ENCODE measurements at places on chromosomes 7 and 10.

DNA sequence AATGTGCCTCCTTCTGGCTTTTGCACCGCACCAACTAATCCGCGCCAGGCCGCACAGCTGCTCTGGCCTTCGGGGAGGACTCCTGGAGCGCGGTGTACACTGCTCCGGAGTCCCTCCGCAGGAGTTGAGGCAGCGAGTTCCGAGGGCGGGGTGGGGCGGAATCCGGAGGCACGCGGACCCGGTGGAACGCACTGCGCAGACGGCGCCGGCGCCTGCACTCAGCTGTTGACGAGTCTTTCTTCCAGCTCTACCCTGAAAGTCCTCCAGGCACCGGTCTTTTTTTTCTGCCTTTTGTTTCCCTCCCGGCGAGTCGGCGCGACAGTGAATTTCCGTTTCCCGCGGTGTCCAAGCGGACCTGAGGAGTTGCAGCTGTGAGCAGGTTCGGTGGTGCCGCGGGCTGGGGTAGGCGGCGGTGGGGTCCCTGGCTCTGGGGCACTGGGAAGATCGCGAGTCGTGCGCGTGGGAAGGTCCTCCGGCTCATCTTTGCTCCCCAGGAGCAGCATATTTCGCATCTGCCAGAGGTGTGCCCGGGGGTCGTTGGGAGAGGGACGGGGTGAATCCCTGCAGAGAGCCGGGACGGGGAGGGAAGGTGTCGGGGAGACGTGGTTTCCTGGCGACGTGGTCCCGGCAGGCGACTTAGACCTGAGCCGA is 44.1 kb downstream of the SFTPD start:
- DNase-seq = peak; percentile 84

DNA sequence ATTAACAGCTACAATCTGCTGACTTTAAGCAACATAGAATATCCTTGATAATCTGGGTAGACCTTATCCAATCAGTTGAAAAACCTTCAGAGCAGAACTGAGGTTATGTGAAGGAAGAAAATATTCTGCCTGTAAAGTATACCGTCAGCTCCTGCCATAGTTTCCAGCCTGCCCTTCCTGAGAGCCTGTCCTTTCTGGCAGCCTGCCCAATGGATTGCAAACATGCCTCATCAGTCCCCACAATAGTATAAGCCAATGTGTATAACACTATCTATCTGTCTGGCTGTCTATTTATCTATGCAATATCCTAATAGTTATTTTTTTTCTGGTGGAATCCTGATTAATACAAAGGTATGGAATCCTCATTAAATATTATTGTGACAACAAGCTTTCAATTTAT is 489.2 kb upstream of the KCND2 start:
- DNase-seq = peak; percentile 11

DNA sequence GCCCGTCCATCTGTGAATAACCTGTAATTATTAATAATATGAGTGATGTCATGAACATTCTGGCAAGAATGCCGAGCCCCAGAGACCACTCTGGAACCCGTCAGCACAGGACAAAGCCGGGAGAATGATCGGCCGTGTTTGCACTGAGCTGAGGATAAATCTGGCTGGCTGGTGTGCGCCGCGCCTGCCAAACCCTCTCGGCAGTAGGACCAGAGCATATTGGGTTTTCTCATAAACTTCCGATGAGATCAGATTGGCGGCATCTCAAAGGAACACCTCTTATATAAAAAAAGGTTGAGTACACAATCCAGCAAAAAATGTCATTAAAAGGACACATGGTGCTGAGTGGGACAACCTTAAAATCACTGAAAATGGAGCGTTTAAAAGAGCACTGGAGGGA is 296.0 kb upstream of the MKI67 start:
- no peak for DNase-seq

- no peak for DNase-seq
These were observed 43.5 kb upstream of the UCN3 start for GRCh38 chr10:5321273-5321672.

DNA sequence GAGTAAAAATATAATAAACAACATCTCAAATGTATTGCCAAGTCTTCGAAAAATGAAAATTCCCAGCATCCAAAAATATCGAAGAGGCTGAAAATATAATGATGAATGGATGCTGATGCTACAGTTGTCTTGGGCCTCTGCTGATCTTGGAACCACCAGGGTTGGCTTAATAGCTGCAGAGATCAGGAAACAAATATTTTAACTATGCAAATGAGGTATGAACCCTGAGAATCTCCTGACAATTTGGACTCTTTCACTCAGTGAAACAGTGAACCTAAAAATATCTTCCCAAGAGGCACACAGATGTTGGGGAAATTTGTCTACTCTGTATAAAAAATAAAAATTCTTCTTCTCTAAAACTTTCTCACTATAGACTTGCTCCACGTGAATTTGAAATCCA is 97.7 kb upstream of the EGFR start:
- DNase-seq = no peak

DNA sequence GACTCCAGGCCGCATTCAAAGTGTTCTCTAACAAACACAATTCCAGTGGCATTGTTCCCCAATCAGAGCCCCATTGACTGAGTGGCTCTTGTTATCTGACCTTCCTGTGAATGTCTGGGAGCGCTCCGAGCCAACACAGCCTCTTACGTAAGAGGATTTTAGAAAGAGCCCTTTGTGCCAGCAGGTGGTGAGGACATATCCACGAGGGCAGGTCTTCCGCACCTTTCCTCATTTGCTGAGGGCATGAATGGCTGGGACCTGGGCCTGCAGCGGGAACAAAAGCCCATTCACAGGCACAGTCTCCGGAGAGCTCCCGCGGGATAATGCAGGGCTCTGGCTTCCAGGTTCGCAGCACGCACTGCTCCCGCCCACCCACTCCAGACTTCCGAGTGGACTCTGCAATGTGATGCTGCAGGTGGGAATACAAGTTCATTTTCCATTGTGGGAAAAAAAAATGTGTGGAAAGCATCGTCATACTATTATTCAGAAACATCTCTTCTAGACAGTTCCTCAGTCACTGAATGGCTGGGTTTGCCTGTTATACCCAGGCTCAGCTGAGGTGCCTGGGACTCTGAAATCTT is 295.0 kb upstream of the IGFBP3 start:
- no peak for DNase-seq

DNA sequence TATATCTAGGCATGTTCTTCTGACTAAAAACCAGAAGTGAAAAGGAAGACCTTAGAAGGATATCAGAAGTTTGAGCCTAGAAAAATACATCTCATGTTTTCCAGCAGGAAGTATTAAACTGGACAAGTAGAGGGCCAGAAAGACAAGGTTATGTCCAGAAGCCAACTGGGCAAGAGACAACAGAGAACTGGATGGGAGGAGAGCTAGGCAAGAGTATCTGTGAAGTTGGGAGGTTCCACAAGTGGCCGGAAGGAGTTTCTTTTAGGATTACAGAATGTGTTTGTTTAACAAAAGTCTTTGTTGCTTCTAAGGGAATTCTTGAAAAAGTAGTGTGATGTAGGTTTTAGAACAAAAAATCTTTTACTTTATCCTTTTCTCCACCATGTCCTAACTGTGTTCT is 86.4 kb downstream of the CYP26A1 start:
- no peak for DNase-seq
